ENCODE measurements at places on chromosomes 12 and 14.

DNA sequence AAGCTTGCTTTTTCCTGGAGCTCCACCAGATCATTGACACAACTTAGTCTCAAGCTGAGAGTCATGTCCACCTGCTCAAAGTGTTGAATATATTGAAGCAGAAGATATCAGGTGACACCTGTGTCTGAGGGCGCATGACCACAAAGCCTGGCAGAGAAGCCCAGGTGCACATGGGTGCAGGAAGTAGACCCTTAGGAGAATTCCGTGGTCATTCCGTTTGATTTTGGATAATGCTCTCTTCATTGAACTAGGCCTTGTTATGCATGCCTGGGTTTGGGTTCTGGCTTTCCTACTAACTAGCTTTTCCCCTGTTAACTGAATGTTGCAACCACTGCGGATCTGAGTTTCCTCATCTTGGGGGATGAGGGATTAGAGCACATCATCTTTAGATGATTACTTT, 7.1 kb downstream of the ARHGDIB start:
- DNase-seq, result no peak

DNA sequence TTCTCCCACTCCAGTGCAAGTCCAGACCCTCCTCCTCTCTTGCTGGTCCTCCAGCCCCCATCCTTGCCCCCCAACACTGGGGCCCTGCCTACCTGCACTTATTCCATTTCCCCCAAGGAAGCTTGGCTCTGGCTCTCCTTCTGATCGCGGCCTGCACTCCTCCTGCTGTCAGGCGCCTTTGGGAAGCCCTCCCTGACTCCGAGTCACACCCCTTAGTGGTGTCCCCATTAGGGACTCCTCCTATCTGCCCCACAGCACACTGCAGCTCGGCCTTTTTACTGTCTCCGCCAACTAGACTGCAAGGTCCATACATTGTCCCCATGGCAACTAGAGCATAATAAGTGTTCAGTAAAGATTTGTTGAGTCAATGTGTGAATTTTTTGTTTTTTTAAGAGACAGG, 32.9 kb downstream of the FIGNL2 start:
- DNase-seq, result no peak

DNA sequence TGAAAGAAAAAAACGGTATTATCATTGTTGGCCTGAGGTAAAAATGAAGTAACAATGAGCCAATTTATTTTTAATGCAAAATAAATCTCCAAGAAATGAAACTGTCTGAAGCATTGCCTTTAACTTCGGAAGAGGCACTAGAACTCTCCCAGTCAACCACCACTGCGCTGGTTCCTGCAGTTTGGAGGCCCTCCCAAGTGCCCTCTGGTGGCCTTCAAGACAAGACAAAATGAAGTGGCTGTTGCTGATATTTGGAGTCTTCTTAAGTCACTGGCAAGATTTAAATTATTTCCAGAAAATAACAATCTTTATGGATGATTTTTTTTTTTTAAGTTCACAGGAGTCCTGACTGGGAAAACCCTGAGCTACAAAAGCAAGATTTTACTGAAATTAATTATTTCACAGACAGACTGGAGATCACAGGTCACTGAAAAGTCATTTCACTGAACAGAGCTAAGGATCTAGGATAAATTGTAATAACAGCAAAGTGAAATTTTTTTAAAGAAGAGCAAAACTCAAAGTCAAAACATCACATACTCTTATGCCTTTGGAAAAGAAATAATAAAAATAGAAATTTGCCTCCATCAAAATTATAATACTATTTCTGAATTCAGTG, 58.2 kb downstream of the DICER1 start:
- peak; percentile 70 for DNase-seq

DNA sequence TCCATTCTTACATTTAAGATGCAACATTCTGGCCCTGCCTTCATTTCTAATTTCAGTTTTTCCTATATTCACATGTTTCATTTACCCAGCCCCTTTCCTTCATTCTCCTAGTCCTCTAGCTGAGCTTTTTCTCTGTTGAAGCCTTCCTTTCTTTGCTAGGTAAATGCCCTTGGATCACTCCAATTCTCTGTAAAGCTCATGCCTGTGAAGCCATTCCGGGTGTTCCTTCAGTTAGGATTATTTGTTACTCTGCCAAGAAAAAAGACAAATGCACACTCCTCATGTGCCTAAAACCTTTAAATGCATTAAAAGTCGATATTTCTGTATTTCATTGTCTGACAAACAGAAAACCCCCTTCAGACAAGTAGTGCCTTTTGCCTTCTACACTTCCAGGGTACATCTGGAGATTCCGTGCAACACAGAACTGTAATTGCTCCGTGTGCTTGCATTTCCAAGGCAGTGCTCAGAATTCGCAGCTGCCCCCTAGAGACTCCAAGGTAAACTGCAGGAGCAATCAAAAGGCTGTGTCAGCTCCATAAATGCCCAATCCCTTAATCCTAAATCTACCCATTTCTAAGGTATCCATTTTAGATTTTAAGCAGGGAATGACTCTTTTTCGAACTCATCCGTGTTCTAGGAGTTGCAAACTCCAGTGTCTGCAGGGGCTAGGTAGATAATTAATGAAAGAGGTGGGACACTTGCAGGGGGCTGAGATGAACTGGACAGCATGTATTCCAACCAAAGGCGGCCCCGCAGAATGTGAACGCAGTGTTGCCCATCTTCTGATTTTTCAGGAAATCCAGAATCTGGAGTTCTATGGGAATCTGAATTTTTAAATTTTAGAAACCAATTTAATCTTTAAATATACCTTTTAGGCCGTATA, 320.2 kb downstream of the GRIN2B start:
- DNase-seq, result peak; percentile 48

- no peak for DNase-seq
These were observed 119.8 kb downstream of the SINHCAF start for GRCh38 chr12:31206038-31206670.

GRCh38 chr12:27531896-27532295, 7.9 kb downstream of the PPFIBP1 start:
- no peak for DNase-seq
